Hematopoietic multipotent progenitor cell (in vitro differentiated cells): ENCODE measurements at places on chromosomes 2 and 18.

DNA sequence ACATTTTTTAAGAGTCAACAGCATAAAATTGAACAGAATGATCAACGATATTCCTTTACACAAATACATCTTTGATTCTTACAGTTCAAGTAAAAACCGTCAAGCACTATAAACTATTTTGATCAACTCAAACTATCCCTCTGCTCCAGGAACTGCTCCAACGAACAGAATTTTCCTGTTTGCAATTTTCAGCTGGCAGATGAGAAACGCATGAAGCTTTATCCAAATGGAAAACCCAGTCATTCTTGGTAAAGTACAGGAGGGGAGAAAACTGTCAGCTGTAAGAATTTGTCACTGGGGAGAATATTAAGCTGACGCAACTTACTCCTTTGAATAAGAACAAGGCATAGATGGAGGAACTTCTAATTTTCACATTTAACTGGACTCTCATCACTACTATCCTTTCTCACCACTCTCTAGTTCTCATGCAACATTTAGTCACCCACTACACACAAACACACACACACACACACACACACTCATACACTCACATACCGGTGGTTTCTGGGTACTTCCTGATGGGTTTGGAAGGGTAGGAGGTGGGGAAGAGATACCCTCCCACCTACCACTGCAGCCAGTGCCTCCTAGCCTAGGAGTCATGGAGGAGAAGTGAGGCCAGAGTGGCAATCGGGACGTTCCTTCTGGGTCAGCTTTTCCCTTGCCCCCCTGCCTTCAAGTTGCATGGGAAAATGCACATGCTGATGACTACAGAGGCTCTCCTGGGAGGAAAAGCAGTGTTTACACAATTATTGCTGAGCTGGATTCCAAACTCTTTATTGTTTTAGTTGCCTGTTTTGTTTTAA, 54.0 kb upstream of the SPATS2L start:
- DNase-seq: no peak

GRCh38 chr2:8767324-8767723, 70.1 kb downstream of the KIDINS220 start:
- DNase-seq: no peak

DNA sequence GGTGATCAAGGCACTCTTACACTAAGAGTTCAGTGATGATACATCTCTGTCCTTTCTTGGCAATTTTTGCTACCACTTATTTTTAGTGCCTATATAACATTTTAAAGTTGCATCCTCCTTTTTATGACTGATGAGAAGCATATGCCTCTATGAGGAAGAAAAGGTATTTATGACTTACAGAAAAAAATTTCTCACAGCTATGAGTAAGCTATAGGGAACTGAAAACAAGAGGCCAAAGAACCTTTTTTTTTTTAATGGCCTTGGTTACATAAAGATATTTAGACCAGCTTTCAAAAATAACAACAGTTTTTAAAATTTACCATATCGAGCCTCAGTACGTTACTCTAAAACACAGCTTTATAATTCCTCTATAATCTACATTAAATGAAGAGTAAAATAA, 21.3 kb downstream of the MBD5 start:
- DNase-seq: no peak

DNA sequence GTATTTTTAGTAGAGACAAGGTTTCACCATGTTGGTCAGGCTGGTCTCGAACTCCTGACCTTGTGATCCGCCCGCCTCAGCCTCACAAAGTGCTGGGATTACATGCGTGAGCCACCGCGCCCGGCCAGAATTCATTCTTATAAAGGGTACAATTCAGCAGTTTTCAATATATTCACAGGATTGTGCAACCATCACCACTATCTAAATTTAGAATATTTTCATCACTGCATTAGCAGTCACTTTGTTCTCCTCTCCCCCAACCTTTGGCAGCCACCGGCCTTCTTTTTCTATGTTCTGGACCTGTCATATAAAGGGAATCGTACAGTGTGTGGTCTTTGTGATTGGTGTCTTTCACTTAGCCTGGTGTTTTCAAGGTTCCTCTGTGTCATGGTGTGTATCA, 40.7 kb downstream of the TCF7L1 start:
- DNase-seq: no peak

GRCh38 chr18:21593540-21594257, 6.8 kb downstream of the ESCO1 start:
- DNase-seq: no peak

- no peak for DNase-seq
Measured at GRCh38 chr2:40225670-40226210, 226.2 kb downstream of the SLC8A1 start.
